ENCODE measurements at places on chromosomes 5 and 9.
A peak's percentile ranks its signal among the peaks of the same experiment; 100 is the strongest.

DNA sequence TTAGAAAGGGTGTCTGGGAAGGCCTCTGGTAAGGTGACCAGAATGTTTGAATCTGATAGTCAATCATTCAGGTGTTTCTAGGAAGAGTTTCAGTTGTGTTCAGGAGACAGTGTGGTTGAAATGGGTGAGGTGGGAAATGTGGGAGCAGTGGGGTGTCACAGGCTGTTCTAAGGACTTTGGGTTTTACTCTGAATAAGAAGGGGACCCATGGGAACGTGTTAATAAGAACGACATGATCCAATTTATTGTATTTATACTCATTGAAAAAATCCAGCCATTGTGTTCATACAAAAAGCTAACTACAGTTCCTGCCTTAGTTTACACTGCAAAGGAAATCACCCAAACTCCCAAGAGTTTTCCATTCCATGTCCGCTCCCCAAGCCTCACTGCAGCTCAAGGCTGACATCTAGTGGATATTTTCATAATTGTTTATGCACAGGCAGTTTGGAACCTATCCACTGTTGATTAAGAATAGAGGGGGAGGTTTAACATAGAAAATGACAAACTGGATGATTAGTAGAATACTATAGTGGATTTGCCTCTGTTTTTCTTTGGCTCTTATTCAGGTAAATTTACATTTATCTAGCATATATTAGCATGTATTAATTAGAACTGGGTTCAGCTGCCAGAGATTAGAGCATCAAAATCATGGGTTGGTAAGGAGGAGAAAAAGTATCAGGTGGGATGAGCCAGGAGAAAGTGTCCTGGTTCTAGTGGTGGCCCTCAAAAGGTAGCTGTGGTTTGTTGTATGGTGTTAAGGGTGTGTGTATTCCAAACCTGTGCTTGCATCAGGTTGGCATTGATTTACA is 17.7 kb downstream of the CAVIN4 start:
- peak; percentile 25 for DNase-seq

DNA sequence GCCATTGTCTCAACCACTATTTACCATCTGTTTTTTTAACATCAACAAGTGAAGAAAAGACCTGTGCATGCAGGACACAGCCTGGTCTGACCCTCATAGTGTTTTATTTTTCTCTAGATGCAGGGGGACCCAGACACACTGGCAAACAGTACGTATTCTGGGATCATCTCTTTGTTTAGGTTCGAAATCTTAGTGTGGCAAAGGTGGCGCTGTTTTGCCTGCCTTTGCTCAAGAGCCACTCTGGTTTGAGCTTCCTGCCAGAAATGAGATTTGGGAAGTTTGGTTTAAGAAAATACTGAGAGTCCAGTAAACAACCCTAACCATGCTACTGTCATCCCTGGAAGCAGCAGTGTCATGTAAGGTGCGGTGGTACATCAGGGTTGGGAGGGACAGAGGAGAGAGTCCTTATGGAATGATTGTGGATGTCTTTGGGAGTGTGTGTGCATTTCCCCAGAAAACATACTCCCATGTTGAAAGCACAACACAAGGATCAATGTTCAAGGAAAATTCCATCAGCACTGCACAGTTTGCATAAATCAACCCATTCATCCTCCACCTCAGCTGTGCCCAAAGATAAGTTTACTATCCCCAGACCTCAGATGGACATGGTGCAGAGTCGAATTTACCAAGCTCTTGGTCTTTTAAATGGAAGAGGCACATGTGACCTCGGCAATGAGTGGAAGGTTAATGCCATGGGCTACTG is 34.0 kb upstream of the FLT4 start:
- no peak for DNase-seq

GRCh38 chr9:110048403-110048975 is 159.5 kb downstream of the C9orf152 start:
- no peak for DNase-seq

DNA sequence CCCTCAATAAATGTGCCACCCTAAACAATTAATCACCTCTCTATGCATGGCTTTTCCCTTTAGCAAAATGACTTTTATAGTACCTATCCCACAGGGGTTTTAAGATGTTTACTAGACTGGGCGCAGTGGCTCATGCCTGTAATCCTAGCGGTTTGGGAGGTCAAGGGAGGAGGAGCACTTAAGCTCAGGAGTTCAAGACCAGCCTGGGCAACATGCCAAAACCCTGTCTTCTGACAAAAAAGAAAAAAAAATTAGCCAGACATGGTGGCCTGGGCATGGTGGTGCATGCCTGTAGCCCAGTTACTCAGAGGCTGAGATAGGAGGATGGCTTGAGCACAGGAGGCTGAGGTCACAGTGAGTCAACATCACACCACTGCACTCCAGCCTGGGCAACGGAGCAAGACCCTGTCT is 13.5 kb downstream of the SH3TC2 start:
- DNase-seq, result no peak

GRCh38 chr5:42089705-42090104 is 164.6 kb downstream of the FBXO4 start:
- no peak for DNase-seq

- DNase-seq, result no peak
Measured at GRCh38 chr5:54834121-54834842, 151.1 kb downstream of the ESM1 start.

DNA sequence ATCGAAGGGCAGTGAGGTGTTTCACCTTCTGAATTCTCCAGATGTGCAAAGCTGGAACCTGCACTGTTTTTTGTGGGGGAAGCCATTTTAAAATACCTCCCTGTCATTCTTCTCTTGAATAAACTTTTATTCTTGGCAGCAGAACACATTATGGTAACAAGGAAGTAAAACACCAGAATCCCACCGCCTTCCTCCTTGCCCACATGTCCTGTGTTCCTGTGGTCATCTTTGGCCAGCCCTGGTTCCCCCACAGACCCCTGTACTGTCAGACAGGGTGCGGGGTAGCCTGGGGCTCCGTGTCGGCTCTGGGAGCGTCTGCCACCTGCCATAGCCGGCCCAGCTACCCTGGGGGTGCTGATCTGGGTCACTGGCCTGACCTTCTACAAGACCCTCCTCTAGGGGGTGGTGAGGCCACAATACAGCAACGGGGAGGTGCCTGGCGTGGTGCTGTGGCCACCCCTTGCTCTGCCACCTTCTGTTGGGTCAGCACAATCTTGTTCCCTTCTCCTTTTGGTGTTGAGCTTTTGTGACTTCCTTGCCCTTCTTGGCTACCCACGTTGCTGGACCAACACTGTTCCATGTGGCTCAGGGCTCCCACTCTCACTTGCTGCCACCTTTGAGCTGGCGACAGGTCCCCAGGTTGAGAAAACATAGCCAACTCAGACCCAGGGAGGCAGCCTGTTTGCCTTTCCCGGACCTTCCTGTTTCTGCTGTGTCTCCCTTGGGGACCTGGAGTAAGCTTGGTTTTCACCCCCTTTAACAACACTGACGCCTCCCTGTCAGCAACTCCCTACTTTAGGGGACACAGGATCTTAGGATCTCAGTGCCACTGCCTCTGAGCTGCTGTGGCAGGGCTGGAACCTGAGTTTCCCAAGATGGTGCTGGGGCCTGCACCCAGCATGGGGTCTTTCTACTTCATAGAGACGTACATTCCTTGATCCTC is 4.8 kb downstream of the WNK2 start:
- DNase-seq, result no peak

GRCh38 chr5:170429014-170429413 is 39.8 kb upstream of the KCNMB1 start:
- no peak for DNase-seq

DNA sequence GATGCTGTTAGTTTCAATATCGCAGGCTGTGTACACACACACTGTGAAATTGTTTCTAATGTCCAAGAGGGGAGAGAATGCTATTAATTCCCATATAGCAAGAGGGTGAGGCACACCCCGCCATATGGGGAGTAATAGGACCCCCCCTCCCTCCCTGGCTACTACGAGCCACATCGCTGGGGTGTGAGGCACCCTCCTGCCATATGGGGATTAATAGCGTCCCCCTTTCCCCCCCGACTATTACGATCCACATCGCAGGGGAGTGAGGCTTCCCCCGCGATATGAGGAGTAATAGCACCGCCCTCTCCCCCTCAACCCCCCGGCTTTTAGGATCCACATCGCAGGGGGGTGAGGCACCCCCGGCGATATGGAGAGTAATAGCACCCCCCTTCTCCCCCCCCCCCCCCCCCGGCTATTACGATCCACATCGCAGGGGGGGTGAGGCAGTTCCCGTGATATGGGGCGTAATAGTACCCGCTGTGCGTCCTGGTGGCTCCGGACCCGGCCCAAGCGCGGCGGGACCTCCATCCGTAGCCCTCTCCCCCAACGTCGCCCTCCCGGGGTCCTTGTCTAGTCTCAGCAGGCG is 494 bp upstream of the STK32A start:
- no peak for DNase-seq

DNA sequence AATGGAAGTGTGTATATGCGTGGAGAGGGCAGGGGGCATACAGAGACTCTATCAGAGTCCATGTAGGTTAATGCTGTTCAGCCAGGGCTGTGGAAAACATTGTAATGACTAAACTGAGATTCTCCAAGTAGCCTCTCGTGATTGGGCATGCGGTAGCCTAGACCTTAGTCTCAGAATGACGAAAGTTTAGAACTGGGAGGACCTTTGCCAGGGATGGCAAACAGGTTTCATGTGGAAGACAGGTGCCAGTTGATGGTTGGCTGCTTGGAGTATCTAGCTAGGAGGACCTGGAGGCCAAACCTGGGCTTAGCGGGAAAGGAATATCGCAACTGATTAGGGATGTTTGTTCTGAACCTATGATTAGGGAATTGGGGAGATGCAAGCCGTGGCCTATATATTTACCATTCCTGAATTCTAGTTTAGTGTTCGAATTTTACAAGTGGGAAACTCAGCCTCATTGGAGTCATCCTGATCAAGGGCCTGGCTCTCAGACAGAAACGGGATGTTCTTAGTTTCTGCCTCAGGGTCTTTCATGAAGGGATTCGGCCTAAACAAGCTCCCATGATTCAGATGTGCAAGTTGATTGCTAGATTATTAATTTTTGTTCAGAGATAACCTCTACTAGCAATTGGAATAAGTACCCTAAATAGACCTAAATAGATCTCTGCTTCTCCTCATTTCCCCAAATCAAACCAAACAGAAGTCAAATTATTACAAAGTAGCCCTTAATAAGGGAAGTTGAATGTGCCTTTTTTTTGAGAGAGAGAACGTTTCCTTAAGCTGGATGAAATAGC is 26.8 kb upstream of the TJP2 start:
- no peak for DNase-seq

GRCh38 chr5:143985832-143986515 is 174.0 kb downstream of the HMHB1 start:
- peak; percentile 27 for DNase-seq

DNA sequence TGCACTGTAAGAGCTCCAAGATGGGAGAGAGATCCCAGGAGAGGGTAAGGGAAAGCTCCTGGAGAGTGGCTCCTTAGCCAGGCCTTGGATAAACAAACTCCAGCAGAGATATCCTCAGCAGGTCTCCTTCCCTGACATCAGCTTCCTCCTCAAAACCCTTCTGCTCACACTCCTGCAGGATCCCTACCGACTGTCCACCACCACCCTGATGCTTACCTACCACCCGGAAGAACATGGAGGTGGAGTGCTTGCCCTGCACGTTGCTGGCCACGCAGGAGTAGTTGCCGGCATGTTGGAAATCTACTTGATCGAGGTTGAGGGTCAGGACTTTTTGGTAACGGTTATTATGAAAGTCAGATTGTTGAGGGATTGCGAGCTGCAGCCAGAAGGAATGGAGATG is 9.3 kb downstream of the CSF1R start:
- no peak for DNase-seq

- no peak for DNase-seq
Measured at GRCh38 chr9:99231711-99232110, 9.6 kb downstream of the SEC61B start.

GRCh38 chr5:161105525-161105924 is 253.5 kb upstream of the ATP10B start:
- DNase-seq, result no peak

GRCh38 chr5:15344954-15345353 is 155.0 kb upstream of the FBXL7 start:
- DNase-seq, result no peak

GRCh38 chr5:40738502-40738901 is 17.3 kb downstream of the TTC33 start:
- no peak for DNase-seq

DNA sequence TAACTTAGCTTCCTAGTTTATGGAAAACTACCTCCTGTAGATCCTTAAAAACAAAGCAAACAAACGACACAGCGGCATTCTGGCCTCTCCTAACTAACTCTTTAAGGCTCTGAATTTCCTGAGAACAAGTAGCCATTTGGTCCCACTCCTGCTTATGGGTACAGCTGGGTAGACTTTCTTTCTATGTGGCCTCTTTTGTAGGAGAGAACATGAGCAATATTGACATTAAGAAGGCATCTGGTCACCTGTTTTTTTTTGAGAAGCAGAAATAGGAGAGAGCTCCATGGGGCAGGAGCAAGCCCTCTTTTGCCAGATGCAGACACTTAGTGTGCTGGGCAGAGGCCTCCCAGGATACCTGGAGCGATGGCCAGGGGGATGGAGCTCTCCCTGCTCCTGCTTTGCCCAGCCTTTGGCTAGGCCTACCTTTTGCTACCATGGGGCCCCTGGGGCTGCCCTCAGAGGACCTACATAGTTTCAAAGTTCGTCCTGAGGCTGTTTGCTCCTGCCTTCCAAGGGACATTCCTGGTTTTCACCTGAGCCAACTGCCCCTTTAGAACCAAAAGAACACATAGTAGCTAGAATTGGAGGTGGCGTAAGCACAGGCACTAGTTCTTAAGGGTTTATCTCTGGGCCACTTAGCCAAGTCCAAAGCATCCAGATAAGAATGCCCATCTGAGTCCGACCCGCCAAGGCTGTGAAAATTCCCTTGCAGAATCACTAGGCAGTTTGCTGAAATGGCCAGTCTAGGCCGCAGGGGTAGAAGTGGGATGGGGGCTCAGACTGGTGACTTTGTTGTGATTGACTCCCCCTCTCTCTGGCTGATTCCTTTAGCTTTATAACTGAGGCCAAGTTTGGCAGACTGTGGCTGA is 2.4 kb upstream of the STC2 start:
- no peak for DNase-seq

- DNase-seq, result no peak
Measured at GRCh38 chr9:99341686-99342085, 119.6 kb downstream of the SEC61B start.

GRCh38 chr5:141877356-141878185 is 639 bp downstream of the PCDH1 start:
- no peak for DNase-seq

- peak; percentile 67 for DNase-seq
Measured at GRCh38 chr5:142014911-142015584, 2.2 kb upstream of the GNPDA1 start.

DNA sequence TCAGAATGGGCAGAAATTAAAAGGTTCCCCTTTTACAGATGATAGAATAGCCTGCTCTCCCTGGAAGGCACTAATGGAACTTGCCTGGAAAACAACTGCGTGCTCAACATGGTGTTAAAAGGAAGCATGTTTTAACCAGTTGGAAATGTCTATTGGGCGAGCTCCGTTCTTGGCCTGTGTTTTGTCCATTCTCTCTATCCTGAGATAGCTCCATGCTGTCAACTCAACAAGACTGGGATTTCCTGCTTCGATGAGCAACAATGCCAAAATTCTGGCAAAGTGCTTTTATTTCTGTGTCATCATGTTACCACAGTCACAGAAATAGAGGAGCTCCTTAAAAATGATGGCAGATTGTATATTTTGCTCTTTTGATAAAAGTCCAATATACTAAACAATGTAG is 198.3 kb downstream of the PLK2 start:
- no peak for DNase-seq
